Activated CD4-positive, alpha-beta T cell treated with anti-CD3 and anti-CD28 coated beads, Interleukin-2, amount 50 U/mL, for 24 hours (primary cell): ENCODE measurements at places on chromosomes 3 and 15.
A peak's percentile ranks its signal among the peaks of the same experiment; 100 is the strongest.

GRCh38 chr15:100520132-100520921 lies 8.4 kb downstream of the CERS3 start:
- DNase-seq = no peak

DNA sequence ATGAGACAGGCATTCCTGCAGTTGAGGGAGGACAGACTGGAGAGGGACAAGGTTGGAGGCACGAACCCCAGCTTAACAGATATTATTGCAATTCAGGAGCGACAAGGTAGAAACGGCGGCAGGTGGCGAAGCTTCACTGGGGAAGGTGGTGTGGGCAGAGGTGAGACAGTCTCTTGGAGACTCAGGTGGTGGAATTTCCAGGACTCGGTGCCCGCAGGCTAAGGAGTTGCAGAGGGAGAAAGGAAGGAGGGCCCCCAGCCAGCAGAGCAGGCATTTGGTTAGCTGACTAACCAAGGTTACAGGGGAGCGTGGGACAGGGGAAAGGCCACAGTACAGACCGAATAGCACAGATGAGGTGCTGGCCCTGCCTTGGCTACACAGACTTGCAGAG lies 3.0 kb downstream of the FAM174B start:
- no peak for DNase-seq

DNA sequence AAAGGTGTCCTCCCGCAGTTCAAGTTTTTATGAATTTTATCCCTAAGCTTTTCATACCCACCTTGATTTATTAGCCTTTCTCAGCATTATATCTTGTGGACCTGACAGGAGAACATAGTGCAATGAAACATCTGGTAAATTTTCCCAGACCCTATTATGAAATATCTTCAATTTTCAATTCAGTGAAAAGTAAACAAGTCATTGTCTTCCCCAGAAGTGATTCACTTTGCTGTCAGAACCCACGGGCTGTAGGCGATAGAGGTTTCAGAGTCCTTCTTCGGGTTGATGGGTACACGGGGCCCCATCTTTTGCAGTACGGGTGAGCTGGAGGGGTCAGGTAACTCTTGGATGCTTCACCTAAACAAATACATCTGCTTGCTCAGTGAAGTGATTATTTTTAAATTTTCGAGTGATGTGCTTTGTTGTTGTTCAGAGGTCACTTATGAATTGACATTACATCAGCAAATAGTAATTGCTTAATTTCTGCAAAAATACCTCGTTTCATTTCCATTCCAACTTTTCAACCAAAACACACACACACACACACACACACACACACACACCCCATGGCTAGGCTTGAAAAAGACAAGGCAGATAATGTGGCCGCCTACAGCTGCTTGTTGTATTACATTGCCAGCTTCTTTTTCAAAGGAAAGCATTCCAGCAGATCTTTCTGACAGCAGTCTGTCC lies 102.9 kb downstream of the SEMA6D start:
- DNase-seq = no peak

- DNase-seq = no peak
Observed at GRCh38 chr15:86623236-86623635, 543.6 kb downstream of the AGBL1 start.

DNA sequence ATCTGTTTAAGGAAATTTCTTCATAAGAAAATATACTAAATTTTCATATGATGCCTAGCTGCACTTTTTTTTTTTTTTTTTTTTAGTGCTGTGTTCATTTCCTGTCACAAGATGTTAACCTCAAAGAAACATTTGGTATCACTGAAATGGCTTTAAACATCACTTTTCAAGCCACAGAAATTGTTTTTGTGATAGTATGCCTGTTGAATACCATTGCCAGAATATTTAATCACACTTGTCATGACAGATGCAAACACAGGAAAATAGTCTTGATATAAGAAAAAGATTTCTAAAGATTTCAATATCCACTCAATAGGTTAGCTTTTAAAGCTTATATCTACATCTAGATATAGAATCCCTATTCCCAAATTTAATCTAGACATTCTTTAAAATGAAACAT lies 608.5 kb upstream of the AGTR1 start:
- no peak for DNase-seq

GRCh38 chr15:67396114-67396513 lies 124.8 kb upstream of the C15orf61 start:
- no peak for DNase-seq

- DNase-seq = no peak
Observed at GRCh38 chr3:171753025-171753472, 57.2 kb downstream of the PLD1 start.

DNA sequence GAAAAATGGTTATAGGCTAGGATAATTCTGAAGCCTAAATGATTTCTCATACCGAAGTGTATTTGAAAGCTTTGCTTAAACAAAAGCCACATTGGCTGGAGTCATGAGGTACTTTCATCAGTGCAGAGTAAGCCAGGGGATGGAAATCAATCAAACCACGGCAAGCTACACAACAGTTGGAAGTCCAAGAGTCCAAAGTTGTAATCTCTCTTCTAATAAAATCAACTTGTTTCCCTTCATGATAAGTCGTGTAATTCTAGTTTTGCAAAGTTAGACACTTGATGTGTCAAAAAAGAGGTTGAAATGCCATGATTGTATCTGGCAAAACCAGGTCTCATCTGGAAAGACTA lies 250.5 kb upstream of the VEPH1 start:
- DNase-seq = no peak

DNA sequence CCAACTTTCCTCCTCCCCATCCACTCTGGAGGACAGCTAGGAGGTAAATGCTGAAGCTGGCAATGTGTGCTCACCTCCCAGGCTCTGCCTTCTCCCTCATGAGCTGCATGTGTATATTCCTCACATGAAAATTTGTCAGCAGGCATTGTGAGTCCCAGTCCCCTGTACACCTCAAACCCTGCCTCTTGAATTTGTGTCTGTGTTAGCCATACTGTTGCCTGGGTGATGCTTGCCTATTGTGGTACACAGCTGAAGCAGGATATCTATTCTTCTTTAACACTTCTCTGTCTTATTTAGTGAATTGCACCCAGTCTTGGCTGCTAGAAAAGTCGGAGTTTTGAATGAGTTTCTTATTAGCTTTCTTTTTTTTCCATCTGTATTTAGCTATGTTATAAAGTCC lies 586.0 kb upstream of the TGFBR2 start:
- DNase-seq = no peak

GRCh38 chr15:52102463-52102862 lies 10.1 kb downstream of the BCL2L10 start:
- no peak for DNase-seq

GRCh38 chr15:35980719-35981118 lies 434.8 kb upstream of the DPH6 start:
- no peak for DNase-seq

GRCh38 chr15:78460737-78461136 lies 22.7 kb downstream of the IREB2 start:
- DNase-seq = no peak

DNA sequence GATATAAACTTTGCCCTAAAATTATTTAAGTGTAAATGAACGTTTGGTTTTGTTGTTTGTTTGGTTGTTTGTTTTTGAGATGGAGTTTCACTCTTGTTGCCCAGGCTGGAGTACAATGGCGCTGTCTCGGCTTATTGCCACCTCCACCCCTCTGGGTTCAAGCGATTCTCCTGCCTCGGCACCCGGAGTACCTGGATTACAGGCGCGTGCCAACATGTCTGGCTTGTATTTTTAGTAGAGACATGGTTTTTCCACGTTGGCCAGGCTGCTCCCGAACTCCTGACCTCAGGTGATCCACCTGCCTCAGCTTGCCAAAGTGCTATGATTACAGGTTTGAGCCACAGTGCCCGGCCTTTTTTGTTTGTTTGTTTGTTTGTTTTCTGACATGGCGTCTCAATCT lies 87.9 kb upstream of the CHD2 start:
- no peak for DNase-seq

GRCh38 chr3:134294302-134295280 lies 43.9 kb upstream of the RYK start:
- peak; percentile 61 for DNase-seq

DNA sequence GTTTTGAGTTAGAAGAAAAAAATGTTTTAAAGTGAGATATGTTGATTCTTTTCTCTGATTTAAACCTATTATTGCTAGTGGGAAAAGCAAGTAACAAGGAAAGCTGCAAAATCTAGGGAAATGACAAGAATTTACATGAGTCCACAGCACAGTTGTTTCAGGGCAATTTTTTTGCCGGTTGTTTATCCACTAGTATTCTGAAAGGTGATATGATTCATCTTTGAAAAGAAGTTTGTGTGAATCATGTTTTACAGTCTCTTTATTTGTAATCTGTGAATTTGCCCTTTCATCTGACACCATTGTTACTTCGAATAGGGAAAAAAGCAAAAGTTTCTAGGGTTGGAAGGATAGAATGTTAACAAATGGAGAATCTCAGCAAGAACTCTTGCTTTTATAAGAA lies 894.7 kb downstream of the OTOL1 start:
- DNase-seq = no peak

GRCh38 chr3:36877930-36878685 lies 66.7 kb downstream of the TRANK1 start:
- DNase-seq = no peak

DNA sequence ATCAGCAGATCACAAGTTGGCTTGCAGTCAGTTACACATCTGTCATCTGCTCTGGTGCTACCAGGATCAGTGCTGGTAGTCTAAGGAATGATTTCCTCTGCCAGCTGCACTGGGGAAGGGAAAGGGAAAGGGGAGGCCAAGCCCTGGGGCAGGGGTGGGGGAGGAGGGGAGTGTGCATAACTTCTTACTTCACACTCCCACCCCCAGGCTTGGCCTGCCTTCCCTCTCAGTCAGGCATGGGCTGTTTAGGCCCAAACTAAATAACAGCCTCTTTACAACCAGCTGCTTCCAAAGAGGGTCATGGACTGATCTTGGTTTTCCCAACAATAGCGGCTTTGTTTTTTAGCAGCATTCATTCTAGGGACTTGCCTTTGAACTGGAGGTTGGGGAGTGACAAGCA lies 86.1 kb upstream of the PSMD6 start:
- DNase-seq = no peak

DNA sequence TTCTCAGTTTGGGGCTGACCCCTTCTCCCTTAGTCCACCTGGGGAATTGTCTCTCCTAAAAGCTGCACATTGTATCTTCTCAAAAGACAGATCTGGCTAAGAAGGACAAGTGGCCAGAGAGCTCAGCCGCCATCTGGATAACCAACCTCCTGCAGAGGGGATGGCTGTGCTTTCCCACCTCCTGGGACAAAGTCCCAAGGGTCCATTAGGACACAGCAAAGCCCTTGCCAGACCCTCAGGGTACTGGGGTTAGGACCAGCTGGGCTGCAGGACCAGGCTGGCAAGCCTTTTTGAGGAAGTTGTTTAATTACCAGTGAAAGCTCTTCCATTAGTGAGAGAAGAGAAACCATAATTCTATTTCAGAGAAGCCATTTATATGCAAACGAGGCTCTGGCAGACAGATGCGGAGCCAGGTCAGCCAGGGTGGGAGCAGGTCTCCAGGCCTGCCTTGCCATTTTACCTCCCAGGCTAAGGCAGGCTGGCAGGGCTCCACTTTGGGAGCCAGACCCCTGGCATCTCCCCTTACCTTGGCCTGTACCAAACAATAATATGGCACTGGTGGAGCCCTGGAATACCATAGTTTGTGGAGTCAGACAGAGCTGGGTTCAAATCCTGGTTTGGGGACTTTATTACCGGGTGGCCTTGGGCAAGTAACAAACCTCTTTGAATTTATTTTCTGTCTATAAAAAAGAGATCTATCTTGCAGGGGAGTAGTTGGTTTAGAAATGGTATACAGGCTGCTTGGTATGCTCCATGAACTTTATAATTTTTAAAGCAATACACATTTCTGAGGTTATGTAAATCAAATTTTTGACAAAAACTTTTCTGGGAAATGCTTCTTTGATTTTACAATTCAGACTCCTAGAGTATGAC lies 17.9 kb downstream of the SHF start:
- no peak for DNase-seq

DNA sequence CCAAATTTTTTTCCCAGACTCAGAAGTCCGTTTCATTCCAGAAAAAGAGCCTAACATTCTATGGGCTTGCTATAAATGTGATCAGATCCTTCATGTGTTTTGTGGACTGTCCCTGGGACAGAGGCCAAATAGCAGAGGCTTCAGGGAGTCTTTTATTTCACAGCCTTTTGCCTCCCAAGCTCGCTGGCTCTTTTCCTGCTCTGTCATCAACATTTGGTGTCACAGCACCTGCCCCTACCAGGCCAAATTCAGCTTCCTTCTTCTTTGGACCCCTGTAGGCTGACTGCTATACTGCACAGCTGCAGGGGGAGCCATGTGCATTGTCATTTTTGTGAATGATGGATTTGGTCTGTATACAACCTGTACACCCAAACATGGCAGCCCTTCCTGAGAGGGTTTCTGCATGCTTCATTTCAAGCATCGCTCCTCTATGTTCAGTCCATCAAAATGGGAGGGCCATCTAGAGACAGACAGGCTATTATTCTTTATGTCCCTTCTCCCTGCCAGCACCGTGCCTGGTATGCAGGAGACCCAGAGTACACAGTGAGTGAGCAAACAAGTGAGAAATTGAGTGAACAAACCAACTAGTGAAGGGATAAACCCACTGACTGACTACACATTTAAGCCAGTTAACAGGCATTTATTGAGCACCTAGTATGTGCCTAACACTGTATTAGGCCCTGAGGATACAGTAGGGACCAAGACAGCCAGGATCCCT lies 17.9 kb upstream of the RPP14 start:
- no peak for DNase-seq

DNA sequence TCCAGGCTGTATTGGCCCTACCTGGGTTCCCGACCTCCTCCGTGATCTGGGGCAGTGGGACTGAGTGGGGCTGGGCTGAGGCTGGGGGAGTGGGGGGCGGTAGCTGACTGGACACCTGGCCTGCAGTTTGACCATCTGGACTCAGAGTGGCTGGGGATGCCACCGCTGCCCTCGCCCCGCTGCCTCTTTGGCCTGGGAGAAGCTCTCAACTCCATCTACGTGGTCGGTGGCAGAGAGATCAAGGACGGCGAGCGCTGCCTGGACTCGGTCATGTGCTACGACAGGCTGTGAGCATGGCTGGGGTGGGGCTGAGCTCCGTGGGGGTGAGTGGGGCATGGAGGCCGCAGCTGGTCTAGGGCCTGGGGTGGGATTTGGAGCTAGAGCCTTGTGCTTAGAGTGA lies 2.7 kb downstream of the KLHL40 start:
- DNase-seq = no peak

GRCh38 chr15:76954744-76955143 lies 23.2 kb downstream of the RCN2 start:
- no peak for DNase-seq
